ENCODE measurements at places on chromosomes 3 and 15.
A peak's percentile ranks its signal among the peaks of the same experiment; 100 is the strongest.

GRCh38 chr3:141940194-141940776 is 63.8 kb downstream of the ATP1B3 start:
- DNase-seq, result peak; percentile 78

DNA sequence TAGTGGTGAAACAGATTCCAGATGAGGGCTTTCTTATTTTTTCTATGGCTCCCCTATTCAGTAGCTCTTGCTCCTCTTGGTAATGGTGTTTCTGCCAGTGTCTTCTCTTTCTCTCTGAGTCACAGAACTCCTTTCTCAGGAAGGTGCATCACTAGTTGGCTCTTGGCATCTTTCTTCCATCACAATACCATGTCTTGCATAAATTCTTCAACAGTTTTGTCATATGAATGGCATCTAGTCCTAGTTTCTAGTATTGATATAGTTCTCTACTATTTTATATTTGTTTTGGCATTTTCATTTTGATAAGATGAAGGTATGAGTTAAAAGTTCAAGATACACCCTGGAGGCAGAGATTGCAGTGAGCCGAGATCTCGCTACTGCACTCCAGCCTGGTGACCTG is 51.0 kb downstream of the REC114 start:
- DNase-seq, result no peak

DNA sequence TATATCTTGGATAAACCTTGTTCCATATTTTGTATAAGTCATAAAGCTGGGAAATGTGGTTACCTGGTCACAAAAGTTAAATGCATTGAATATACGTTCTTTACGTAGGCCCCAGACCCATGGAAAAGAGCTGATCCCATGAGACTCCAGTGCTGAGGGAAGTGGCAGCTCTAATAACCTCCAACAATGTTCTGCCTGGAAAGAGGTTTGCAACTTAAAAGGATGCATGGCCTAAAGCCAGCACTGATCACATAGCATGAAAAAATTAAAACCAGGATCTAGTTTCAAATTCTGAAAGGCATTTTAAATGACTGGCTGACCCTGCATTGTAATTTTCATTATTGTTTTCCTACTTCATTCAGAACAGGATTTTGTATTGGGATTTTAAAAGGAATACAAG is 27.9 kb upstream of the STRIT1 start:
- DNase-seq, result no peak

- DNase-seq, result peak; percentile 59
These were observed 646.0 kb downstream of the TUSC7 start for GRCh38 chr3:117355566-117355965.

- DNase-seq, result no peak
These were observed 94.5 kb upstream of the ABHD17C start for GRCh38 chr15:80600626-80601025.

GRCh38 chr3:134613006-134613520 is 37.8 kb downstream of the KY start:
- no peak for DNase-seq

- DNase-seq, result no peak
These were observed 104.3 kb downstream of the NEO1 start for GRCh38 chr15:73156431-73157191.

DNA sequence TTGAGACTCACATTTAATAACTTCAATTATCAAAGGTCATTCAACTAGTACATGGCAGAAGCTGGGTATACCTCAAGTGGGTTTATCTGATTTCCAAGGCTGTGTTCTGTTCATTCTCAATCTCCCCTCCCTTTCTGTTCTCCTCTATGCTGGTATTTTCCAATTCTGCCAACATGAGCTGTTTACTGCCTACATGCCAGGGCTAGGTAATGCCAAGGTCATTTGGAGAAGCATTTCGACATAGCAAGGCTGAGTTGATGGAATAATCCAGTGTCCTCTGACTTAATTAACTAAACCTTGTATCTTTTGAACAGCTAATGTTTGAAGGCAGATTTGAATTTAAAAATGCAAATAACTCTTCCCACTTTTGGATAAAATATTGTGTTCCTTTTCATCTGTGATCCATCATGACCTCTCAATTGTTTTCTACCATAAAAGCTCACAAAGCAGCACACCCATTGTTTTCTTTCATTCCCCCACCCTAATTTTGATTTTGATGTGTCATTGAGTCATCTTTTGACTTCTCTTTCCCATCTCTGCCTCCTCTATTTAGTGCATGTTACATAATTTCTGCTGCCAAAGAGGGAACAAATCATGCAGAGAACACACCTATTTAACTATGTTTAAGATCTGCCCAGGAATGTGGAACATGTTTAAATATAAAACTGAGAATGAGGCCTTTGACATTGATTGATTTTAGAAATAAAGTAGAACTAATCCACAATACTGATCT is 308.8 kb upstream of the NR2E3 start:
- DNase-seq, result no peak

- DNase-seq, result no peak
These were observed 66.5 kb downstream of the ARMC8 start for GRCh38 chr3:138253609-138254008.

GRCh38 chr3:156694536-156694935 is 20.1 kb downstream of the TIPARP start:
- no peak for DNase-seq

- no peak for DNase-seq
These were observed 145.0 kb upstream of the TRIM42 start for GRCh38 chr3:140532793-140533330.

DNA sequence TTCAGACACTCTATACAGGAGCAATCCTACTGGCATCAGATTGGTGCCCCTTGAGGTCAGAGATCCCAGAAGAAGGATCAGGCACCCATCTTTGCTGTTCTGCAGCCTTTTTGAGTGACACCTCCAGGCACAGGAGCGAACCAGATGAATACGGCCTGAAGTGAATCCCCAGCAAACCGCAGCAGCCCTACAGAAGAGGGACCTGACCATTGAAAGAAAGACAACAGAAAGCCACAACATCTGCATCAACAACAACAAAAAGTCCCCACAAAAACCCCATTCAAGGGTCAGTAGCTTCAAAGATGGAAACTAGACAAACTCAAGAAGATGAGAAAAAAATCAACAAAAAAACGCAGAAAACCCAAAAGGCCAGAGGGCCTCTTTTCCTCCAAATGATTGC is 130.4 kb downstream of the PPM1L start:
- no peak for DNase-seq

- DNase-seq, result no peak
These were observed 289.5 kb downstream of the NEK10 start for GRCh38 chr3:27079427-27080257.

GRCh38 chr3:143671626-143672025 is 176.6 kb downstream of the SLC9A9 start:
- peak; percentile 71 for DNase-seq

- DNase-seq, result no peak
These were observed 16.6 kb downstream of the LINGO1 start for GRCh38 chr15:77616072-77616471.

DNA sequence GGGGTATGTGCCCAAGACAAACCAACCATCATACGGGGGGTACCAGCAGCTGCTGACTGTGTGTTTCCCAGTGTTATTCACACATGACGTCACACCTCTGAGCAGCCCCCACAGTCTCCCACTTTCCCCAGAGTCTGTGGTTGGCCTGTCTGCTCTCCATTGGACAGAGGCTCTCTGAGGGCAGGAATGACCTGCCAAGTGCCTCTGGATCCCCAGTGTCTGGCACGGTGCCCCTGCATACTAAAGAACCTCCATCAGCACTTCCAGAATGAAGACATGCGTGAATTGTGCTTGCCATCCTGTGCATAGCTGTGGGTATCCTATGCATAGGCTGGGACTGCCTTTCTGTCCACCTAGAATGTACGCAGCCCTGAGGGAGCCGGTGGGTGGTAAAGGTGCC is 3.5 kb upstream of the CCDC9B start:
- no peak for DNase-seq

DNA sequence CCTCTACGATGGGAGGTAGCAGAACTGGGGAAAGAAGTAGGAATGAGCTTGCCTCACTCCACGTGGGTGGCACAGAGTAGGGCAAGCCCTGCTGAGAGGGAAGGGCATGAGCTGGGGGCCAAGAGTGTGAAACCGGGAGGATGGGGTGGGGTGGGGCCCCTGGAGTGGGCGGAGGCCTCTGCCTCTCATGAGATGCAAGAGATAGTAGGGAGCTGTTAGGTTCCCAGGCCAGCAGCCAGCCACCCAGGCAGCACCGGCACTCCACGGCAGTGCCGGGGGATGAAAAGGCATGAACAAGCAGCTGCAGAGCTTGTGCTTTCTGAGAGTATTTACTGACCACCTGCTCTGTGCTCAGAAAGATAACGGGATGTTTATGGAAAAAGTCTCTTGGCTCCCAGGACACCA is 24.4 kb upstream of the PLA2G4E start:
- DNase-seq, result no peak
